ENCODE measurements at places on chromosomes 3 and 15.

- no peak for DNase-seq
Measured at GRCh38 chr15:50339717-50340116, 15.3 kb downstream of the GABPB1 start.

DNA sequence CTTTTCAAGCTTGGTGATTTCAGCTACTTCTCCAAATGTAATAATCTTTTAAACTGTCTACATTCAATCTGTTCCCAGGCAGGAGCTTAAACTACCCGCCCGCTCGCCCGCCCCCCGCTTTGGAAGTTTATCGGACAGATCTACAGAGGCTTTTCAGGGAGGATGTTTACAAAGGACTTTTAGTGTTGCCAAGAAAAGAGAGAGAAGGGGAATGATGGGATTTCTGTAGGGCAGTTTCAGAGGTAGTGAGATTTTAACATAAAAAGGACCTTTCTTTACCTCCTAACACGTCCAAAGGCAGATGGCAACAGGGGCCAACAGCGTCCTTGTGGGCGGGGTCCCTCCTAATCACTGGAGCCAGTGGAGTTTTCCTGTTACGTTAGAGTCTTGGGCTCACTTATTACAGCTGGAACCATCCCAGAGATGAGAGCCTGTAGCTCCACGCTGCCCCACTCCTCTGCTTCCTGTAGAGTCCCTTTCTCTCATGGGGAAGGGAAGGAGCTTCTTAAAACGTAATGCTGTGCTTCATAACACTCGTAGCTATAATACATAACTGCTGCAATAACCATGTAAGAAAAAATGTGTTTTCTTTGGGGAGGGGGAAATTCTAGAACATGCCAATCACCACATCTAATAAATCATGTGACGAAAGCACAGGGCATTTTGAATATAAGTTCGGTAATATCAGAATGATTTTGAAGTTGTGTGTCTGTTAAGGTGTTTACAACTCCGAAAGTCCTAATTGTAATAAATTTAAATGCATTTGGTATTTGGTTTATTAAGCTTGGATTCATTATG is 30.9 kb downstream of the HES1 start:
- DNase-seq: no peak

DNA sequence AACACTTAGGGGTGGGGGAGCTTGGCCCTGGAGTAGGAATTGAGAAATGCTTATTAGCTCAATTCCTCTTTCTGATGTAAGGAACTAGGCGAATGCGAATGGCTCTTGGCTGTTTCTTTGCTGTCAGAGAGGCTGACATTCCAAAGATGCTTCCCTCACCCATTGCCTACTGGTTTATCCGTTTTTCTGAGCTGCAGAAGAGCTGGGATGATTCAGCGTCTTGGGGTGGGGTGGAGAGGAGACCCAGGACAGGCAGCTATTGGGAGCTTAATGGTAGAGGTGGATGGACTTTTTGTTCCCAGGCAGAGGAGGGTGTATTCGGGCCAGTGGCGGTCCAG is 9.8 kb downstream of the PLEKHO2 start:
- no peak for DNase-seq

DNA sequence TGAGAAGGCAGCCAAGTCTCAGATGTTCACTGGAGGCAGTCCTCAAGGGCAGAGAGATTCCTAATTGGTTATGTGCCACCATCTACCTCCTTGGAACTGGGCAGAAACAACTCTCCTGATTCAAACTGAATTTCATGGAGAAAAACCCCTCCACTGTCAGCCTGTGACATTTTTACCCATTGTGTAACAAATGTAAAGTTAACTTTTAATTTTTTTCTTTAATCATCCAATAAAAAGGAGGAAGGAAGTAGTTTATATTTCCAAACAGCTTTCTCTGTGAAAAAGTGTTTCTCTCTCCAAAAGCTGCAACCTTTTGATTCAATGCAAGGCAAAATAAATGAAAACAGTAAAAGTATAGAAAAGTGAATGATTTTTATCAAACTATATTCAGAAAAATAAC is 510 bp upstream of the COLQ start:
- no peak for DNase-seq

DNA sequence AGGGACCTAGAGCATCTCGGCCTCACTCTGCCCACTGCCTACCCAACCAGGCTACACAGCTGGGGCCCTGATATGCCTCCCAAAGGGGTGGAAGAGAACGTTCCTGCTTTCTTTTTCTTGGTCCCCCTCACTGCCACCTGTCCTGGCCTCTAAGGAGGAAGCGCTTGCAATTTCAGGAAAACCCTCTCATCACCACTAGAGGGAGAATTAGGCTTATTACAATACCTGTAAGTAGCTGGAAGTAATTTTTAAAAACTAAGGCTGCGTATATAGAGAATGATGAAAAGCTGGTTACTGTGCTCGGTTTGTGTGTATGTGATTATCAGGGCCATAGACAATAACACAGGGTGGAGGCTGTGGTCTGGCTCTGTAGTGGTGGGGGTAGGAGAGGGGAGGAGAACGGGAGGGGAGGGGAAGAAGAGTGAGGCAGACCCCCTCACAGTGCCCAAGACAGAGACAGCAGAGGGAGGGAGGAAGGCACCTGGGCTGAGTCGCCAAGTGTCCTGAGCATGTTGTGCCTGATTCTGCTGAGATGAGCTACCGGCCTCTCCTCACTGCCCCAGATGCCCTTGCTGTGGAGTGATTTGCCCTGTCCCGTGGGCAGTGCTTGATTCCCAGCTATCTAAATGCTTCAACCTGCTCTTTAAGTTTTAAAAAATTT is 3.3 kb downstream of the GABRG3 start:
- DNase-seq: no peak

DNA sequence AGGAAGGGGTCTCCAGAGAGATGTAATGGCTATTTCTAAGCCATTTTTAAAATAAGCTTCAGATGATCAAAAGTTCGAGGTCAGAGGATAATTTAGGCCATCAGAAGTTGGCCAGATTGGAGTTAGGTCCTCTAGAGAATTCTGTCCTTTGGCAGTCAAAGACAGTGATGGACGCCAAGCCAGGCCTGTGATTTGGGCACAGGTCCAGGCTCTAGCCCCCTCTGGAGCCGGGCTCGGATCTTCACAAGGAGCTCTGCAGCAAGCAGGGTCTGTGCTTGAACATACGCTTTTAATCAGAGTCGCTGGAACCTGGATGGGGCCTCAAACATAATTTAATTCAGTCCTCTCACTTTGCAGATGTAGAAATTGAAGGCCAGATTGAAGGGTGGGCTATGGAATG is 151.4 kb upstream of the BCL6 start:
- DNase-seq: no peak
